Naive B cell (primary cell): ENCODE measurements at places on chromosomes 2 and 18. TPM values are rescaled to one million over a fixed set of nuclear protein-coding genes. Genes with fewer than 3 reads are reported as not detected.

FAM117B gene
- 19.6 TPM for polyA plus RNA-seq

- no peak for DNase-seq
Observed at GRCh38 chr2:113162173-113162572, 11.6 kb upstream of the PSD4 start.

- no peak for DNase-seq
Observed at GRCh38 chr2:4765787-4766530, 926.2 kb upstream of the SOX11 start.

- DNase-seq, result no peak
Observed at GRCh38 chr2:8119782-8120505, 561.9 kb upstream of the ID2 start.
